ENCODE measurements at places on chromosomes 12 and 14.

DNA sequence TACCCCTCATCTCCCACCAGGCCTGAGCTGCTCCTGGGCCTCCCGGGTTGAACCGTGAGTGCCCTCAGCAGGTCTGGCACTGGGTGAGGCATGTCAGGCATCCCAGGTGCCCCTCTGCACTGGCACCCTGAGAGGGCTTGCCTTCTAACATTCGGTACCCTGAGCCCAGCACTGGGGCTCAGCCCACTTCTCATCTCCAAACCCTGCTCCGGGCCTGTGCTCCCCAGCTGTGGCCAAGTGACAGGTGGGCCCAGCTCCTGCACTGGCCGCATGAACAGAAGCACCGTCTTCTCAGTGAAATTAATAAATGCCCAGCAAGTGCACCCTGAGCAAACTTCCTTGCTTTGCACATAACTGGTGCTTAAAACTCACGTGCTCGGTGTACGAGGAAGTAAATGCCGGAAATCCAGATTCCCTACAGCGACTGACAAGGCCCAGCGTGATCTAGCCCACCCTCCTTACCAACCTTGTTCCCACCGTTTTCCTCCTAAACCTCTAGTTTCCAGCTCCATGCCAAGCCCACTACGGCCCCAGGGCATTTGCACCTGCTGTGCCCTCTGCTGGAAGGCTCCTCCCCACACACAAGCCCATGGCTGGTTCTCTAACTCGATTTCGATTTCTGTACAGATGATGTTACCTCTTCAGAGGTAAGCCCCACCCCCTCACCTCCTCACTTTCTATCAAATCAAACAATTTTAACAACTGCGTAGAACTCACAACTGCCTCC is 115.2 kb upstream of the NCOR2 start:
- DNase-seq, result no peak

DNA sequence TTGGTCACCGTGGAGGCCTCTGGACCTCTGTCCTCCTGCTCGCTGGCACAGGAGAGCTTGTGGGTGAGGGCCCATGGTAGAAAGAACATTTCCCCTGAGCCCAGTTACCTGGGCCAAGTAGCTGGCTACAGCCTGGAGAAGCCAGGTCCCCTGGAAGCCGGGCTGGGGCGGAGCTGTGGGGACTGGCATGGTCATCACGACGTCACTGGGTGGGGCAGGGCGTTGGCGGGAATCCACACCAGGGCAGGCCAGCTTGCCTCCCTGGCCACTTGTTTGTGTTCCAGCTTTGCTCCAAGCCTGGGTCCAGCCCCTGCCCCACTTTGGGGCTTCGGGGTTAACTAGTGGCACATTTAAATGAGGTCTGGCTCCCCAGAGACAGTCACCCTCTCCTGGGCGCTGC is 35.0 kb upstream of the SLC24A4 start:
- no peak for DNase-seq

- peak; percentile 19 for DNase-seq
These were observed 103.3 kb upstream of the FKBP4 start for GRCh38 chr12:2691345-2692071.

GRCh38 chr12:5022465-5023061 is 21.1 kb upstream of the KCNA5 start:
- no peak for DNase-seq

GRCh38 chr14:73251516-73252215 is 14.4 kb downstream of the PAPLN start:
- no peak for DNase-seq

DNA sequence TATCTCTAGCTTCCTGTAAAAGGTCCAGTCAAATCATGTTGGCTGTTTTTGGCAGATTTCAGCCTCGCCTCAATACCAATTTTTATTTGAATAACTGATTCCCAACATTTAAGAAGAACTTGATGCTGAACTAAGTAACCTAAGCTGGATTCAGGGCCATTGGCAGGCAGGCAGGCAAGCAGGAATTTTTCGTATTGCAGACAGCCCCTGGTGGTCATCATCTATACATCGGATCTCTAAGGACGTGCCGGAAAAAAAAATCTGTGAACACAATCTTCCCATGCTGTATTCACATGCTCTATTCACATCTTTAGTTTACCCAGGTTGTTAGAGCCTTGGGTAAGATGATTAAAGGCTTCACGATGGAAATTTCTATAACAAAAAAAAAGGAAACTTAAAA is 7.0 kb downstream of the VCPKMT start:
- no peak for DNase-seq

GRCh38 chr12:12467688-12468261 is 94.9 kb downstream of the DUSP16 start:
- DNase-seq, result no peak

DNA sequence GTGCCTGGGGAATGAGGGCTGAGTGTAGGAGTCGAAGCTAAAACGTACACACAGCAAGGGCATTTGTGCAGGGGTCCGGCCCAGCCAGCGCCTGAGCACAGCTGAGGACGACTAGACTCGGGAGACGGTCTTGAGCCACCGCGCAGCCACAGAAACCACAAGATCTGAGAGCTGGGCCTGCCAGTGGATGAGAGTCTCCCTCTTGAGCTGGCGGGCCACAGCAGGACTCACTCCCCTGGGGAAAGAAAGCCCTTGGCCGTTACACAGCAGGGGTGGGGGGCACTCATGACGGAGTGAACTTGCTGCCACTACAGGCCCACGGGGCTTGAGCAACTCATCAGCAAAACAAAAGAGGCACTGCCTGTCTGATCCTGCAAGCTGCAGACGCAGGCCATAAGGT is 23.0 kb downstream of the STX2 start:
- no peak for DNase-seq

- DNase-seq, result no peak
These were observed 20.1 kb downstream of the TGFB3 start for GRCh38 chr14:75961662-75962061.
